Smooth muscle cell of trachea (primary cell): ENCODE measurements at places on chromosomes 7 and 10. TPM values are rescaled to one million over a fixed set of nuclear protein-coding genes. Genes with fewer than 3 reads are reported as not detected.

C10orf67 gene
- under 0.01 and 0.44 TPM in 2 replicates for total RNA-seq

FEZF1 gene
- total RNA-seq = not detected in 2 replicates

FFAR4 gene
- not detected in 2 replicates for total RNA-seq

FERD3L gene
- not detected in 2 replicates for total RNA-seq

COA1 gene
- total RNA-seq = 37.4 and 54.8 TPM in 2 replicates

LMOD2 gene
- not detected in 2 replicates for total RNA-seq

IL6 gene
- total RNA-seq = 2.2 and 15.1 TPM in 2 replicates

ZP3 gene
- total RNA-seq = 0.87 and 7.1 TPM in 2 replicates

COL1A2 gene
- total RNA-seq = 5,033 and 9,631 TPM in 2 replicates

KIAA1217 gene
- 3.6 and 5.5 TPM in 2 replicates for total RNA-seq

TFEC gene
- under 0.01 and 0.17 TPM in 2 replicates for total RNA-seq

ACSM6 gene
- total RNA-seq = not detected in 2 replicates

HEPACAM2 gene
- total RNA-seq = 0.17 TPM in 1 of 2 replicates, not detected in the other

PAX4 gene
- total RNA-seq = not detected in 2 replicates

SERPINE1 gene
- total RNA-seq = 123 and 260 TPM in 2 replicates

VIPR2 gene
- total RNA-seq = under 0.01 TPM in 1 of 2 replicates, not detected in the other

PIK3AP1 gene
- 0.50 TPM in 1 of 2 replicates, not detected in the other for total RNA-seq

PSMA2 gene
- 37.4 and 145 TPM in 2 replicates for total RNA-seq

RTKN2 gene
- 0.33 and 1.3 TPM in 2 replicates for total RNA-seq

ASAH2B gene
- total RNA-seq = 1.3 and 1.6 TPM in 2 replicates

ZSCAN21 gene
- 10.2 and 13.9 TPM in 2 replicates for total RNA-seq

CALU gene
- total RNA-seq = 765 and 1,135 TPM in 2 replicates

LRIT1 gene
- total RNA-seq = not detected in 2 replicates
